ENCODE measurements at places on chromosomes 3 and 15. TPM values are rescaled to one million over a fixed set of nuclear protein-coding genes. Genes with fewer than 3 reads are reported as not detected.

GRCh38 chr3:37096975-37097374 is 77.4 kb downstream of the LRRFIP2 start:
- H3K27me3 ChIP-seq, result no peaks in the 10 kb centered on the region
- H3K36me3 ChIP-seq, result peaks cover 7% of the 10 kb centered on the region
- DNase-seq, result no peak
- no peak overlapping the region for H3K27ac ChIP-seq
- H3K4me3 ChIP-seq, result no peak overlapping the region
- peaks cover 10% of the 10 kb centered on the region for H3K4me1 ChIP-seq

DNA sequence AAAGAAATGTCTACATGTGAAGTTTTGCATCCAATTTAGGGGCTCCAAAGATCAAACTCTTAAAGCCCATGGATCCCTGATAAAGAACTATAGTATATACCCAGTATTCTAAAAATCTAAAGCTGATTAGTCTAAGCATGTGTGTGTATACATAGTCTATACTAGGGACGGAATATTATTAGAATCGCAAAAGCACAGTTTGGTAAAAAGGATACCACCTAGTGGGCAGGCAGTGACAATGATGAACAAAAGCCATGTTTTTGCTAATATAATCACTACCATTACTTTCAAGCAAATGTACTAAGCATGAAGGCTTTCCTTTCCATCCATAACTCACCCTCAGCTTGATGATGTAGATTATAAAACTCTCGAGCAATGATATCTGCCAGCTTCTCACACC is 16.5 kb downstream of the POLQ start:
- H3K4me3 ChIP-seq, result no peak overlapping the region
- no peak overlapping the region for H3K27ac ChIP-seq
- peaks cover 11% of the 10 kb centered on the region for H3K36me3 ChIP-seq
- no peak for DNase-seq
- H3K27me3 ChIP-seq, result no peaks in the 10 kb centered on the region
- no peaks in the 10 kb centered on the region for H3K4me1 ChIP-seq

Gene ZNF609
- total RNA-seq, result 72.0 TPM

Gene OR5K2
- not detected for total RNA-seq
